Colonic mucosa (tissue), 4 donors: ENCODE measurements at places on chromosomes 1 and 21.

DNA sequence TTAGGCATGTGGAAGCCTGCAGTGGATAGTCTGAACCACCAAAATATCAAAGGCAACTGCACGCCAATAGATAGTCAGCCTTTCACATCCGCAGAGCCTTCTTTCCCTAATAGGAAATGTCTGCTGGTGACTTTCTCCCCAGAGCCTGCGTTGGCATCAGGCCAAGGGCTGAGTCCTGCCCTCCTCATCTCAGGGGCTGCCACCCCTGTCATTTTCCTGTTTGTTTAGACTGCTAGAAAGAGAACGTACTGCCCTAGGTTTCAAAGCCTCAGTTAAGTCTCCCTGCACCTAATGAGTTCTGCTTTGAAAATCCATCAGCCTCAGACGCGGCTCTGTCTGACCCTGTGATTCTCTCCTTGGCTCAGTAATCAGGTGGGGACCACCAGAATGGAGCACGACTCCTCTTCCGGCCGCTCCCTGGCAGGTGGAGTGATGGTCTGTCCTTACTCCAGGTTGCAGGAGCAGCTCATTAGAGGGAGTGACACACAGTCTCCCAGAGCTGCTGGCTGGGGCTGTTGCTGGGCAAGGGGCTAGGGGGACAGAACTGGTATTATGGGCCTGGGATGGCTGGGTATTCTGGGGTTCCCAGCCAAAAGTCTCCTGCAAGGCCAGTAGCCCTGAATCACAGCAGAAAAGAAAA lies 27.3 kb downstream of the STUM start:
- no peak for DNase-seq

DNA sequence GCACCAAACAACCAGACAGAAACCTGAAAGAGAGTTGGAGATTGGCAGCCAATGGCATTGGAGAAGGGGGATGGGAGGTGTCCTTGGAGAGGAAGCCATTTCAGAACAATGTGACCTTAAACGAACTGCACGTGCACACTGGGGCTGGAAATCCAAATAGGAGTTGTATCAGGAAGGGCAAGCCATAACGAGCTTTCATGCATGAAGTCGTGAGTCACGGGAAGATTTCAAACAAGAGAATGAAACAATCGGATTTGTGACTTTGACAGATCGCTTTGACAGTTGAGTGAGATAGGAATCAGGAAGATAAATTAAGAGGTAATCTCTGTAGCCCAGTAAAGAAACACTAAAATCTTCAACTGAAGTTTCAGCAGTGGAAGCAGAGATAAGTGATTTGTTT lies 445.8 kb upstream of the ZP4 start:
- no peak for DNase-seq

DNA sequence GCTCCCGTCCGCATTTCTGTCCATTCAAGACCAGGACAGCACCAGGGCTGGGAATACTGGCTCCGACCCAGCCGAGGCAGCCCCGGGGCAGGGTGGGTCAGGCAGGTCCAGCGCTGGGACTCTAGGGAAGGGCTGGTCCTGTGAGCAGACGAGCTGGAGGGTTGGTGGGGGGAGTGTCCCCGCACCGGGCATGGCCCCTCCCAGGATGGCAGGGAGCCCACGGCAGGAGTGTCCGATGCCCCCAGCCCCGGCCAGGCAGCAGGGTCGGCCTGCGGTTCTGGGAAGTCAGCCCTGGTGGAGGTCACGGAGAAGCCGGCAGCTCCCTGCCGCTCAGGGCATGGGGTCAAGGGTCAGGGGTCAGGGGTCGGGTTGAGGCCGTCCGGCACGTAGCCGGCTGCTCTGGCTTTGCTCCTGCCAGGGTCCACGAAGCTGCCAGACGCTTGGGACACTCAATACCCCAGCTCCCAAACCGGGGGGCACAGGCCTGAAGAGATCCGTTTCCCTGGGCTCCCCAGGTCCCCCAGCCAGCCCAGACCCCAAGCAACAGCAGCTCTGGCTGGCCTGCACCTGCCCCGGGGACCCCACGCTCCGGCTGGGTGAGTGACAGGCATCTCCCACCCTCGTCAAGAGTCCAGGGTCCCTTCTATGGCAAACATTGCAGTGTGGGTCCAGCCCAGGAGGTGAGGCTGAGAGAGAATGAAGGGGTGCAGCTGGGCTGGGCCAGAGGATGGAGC lies 6.7 kb downstream of the C1QTNF12 start:
- DNase-seq = no peak

DNA sequence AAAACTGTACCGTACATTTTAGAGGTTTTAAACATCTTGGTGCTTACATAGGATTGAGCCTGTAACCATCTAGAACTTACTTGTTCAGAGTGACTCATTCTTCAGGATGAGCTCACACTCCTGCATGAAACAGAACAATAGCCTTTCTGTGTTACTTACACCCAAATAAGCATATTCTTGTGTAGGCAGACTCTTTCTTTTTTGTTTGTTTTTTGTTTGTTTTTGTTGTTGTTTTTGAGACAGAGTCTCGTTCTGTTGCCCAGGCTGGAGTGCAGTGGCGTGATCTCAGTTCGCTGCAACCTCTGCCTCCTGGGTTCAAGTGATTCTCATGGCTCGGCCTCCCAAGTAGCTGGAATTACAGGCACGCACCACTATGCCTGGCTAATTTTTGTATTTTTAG lies 3.8 kb upstream of the CA6 start:
- DNase-seq = no peak

DNA sequence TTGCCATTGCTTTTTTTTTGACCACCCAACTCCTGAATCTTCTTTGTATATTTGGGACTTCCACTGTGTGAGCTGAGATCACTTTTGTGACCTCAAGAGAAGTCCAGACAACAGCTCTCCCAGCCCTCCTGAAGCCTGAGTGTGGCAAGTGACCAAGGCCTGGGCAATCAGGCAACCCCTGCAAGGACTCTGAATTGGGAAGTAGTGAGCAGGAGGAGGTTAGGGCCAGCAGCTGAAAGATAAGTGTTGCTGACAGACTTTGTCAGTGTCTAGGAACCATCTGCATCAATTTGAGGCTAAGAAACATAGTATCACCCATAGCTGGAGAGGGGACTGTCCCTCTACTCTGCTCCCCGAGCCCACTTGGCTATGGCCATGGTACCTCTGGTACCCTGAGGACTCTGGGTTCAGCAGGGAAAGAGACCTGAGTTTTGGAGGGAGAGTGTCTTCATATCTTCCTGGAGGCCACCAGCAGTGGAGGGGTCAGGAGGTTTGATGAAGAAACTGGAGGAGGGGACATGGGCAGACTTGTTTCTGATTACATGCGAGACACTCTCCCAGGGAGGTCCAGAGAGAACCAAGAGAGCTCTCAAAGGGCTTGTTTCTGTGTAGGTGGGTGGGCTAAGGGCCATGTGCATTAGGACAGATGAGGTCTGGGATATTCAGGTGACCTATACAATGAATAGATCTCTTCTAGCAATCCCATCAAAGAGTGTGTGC lies 147.0 kb upstream of the DNAH14 start:
- no peak for DNase-seq

- DNase-seq = peak; percentile 48
Observed at GRCh38 chr1:27968692-27969091, 8.9 kb downstream of the XKR8 start.

DNA sequence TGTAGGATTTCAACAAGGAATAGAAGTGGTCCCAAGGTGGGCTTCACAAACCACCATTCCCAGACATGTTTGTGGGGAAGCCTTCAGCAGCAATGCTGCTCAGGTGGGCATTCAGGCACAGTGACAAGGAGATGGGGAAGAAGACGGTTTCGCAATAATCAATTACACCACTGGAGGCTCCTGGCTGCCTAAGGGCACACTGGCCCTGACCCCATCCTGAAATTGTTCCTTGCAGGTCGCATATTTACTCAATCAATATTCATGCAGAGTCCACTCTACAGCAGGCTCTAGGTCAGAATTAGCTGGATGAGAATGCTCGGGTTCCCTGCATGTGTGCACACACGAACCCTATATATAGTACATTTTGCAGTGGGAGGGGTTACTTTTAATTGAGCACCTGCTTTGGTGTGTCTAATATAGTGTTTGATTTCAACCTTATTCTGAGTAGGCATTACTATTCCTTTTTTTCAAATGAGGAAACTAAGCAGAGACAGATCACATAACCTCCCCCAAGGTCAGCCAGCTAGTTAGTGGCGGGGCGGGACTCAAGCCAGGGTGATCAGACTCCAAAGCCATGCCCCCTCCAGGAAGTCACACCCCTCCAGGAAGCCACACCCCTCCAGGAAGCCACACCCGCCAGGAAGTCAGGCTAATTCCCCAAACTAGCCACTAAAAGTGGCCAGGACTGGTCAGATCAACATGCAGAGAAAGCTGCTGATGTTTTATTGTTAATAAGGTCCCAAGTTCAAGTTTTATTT lies 106.5 kb downstream of the HLCS start:
- peak; percentile 91 for DNase-seq

DNA sequence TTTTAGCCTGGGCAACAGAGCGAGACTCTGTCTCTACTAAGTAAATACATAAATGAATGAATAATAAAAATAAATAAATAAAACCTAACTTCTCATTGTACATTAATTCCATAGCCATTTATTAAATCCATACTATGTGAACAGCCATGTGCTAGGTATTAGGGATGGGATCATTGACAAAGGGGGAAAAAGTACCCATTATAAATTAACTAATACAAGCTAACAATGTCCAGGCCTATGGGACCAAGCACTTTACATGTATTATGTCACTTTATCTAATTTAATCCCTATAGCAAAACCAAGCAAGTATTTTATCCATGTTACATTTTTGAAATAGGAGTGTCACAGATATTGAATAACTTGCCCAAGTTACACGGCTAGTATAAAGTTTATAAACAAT lies 2.6 kb upstream of the CDC7 start:
- DNase-seq = no peak
